Kidney (tissue), 22 donors: ENCODE measurements at places on chromosomes 4 and X. TPM values are rescaled to one million over a fixed set of nuclear protein-coding genes. Genes with fewer than 3 reads are reported as not detected.

GRCh38 chr4:158682066-158682465 lies 10.0 kb downstream of the ETFDH start:
- H3K36me3 ChIP-seq = peaks cover 3% of the 10 kb centered on the region
- no peak overlapping the region for H3K27ac ChIP-seq
- H3K4me1 ChIP-seq = no peaks in the 10 kb centered on the region
- no peak for DNase-seq

DNA sequence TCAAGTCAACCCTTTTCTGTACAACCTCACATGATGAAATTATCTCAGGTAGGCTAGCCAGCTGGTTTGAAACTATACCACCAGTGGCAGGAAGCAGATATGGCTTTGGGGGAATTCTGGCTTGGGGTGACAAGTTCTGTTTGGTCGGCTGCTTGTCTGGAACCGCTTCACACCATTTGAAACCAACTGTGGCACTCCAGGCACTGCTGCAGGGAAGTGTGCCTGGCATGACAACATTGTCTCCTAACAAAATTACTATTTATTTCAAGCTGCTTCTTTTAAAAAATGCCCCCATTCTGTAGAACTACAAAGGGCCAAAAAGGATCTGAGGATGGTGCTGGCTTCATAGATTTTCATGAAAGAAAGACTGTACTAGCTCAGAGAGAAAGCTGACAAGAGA lies 37.1 kb upstream of the GPM6B start:
- no peaks in the 10 kb centered on the region for H3K4me1 ChIP-seq
- H3K27ac ChIP-seq = no peak overlapping the region
- peaks cover 16% of the 10 kb centered on the region for H3K27me3 ChIP-seq
- DNase-seq = no peak
- H3K4me3 ChIP-seq = no peak overlapping the region

- H3K36me3 ChIP-seq = no peaks in the 10 kb centered on the region
- H3K27ac ChIP-seq = no peak overlapping the region
- no peaks in the 10 kb centered on the region for H3K27me3 ChIP-seq
- DNase-seq = no peak
These were observed 16.2 kb downstream of the DGKQ start for GRCh38 chr4:957231-957580.

BMP3 gene
- 0.28 TPM for total RNA-seq

- H3K4me3 ChIP-seq = no peak overlapping the region
- no peaks in the 10 kb centered on the region for H3K36me3 ChIP-seq
- H3K27me3 ChIP-seq = no peaks in the 10 kb centered on the region
- H3K27ac ChIP-seq = no peak overlapping the region
These were observed 19.6 kb downstream of the SCD5 start for GRCh38 chr4:82779032-82779431.

- no peak overlapping the region for H3K4me3 ChIP-seq
- H3K4me1 ChIP-seq = no peaks in the 10 kb centered on the region
- no peaks in the 10 kb centered on the region for H3K27me3 ChIP-seq
- no peak for DNase-seq
- no peak overlapping the region for H3K27ac ChIP-seq
These were observed 17.0 kb upstream of the ARHGAP24 start for GRCh38 chr4:85457752-85458467.

MAGEE2 gene
- total RNA-seq = not detected
